Hepatic stellate cell (primary cell): ENCODE measurements at places on chromosomes 16 and 17.

GRCh38 chr17:59238906-59239305, 18.6 kb downstream of the GDPD1 start:
- no peak for DNase-seq

- no peak for DNase-seq
Observed at GRCh38 chr16:1746693-1747195, 24.6 kb downstream of the NME3 start.

DNA sequence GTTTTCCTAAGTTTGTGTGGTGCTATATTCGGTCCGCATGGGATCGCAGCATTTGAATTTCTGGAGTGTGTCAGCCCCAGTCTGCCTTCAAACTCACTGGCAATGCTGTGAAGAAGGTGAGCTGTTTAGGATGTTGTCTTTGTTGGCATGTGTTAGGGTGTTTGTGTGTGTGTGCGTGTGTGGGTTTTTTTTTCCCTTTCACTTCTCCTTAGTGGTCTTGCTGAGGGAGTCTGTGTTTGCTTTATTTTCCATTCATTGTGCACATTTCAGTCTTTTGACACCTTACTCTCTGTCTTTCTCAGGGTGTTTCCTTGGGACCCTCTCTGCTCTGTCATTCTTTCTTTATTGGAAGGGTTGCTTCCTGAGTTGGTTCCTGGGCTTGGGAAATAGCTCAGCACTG, 27.7 kb upstream of the RBFOX1 start:
- DNase-seq: no peak

GRCh38 chr17:44587339-44587738, 30.1 kb downstream of the FZD2 start:
- peak; percentile 90 for DNase-seq

DNA sequence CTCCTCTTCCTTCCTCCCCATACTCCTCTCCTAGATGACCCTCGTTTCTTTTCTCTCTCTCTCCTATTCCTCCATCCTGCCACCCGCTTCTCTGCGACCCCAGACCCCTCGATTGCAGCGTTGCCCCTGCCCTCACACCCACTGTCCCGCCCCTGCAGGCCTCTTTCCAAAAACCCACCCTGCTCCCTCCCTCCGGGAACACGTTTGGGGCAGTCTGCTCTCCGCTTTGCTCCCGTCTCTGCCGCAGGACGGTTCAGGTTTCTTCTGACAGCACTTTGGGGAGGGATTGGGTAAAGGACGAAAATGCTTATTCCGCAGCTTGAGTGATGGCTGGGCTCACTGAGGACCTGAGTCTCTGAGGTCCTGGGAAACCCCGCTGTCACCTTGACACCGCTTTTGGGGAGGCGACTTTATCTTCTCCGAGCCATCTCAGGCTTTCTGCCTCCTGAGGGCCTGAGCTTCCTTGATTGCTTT, 690 bp downstream of the NDE1 start:
- DNase-seq: peak; percentile 25
